ENCODE measurements at places on chromosomes 11 and 22.

- no peak for DNase-seq
Observed at GRCh38 chr11:36702330-36703054, 104.5 kb upstream of the RAG2 start.

DNA sequence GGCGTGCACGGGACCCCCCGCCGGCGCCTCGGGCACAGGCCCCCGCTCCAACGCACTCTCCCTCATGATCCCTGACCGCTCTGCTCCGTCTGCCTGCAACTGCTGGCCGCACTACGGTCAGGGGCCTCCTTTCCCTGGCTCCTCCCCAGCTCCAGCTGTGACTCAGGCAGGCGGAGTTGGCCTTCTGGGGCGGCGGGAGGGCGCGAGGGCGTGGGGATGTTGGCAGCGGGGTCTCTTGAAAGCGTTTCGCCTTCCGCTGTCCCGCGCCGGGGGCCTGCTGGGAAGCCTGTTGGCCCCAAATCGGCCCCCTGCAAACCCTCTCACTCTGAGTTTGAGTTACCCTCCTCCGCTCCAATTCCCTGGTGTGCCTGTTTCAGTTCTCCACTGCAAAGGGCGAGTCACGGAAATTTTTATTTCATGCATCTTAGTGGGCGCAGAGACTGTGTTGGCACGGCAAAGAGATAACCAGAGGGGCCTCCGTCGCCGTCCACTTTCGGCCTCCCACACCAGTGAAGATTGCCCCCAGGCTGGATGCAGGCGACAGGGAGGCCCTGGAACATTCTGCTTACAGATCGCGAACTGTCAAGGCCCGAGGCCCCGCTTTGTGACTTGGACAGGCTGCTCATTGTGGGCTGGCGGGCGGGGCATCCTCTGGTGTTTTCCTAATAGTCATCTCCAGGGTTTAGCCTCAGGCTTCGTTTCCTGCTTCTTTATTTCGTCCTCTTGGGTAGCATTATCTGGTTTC lies at the start of gene CAVIN3:
TSS of gene CAVIN3 (minus strand) at position 91 of the 745 bp plus-strand sequence. CDS start at position 66, 25 bp downstream.
- DNase-seq: peak; percentile 94

DNA sequence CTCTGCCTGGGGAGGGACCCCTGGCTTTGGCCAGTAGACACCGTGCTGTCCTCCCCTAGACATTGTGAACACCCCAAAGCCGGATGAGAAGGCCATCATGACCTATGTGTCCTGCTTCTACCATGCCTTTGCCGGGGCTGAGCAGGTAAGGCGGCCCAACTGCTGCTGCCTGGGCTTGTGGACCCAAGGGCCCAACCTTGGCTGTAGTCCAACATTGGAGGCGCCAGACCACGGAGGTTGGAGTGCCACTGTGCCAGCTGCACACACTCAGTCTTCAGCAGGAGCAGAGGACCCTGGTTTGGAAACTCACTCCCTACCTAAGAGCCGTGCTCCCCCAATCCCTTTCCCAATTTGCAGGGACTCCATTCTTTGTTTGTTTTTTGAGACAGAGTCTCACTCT lies 9.4 kb downstream of the ACTN3 start:
- no peak for DNase-seq

DNA sequence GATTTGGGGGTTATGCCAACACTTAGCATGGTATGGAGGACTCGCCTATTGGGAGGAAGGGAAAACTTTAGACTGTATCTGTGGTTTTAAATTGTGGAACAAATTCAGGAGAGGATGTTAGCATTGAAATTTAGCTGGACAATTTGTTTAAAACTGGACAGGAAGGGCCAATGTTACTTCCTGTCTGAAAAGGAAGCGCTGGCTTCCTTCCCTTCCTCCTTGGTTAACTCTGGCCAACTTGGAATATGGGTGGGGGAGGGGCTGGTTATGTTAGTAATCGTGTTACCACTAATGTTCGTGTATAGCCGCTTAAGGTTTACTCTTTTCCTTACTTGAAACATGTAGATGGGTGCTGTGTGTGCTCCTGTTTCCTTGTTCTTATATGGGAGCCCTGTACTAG lies 13.9 kb downstream of the CTNND1 start:
- no peak for DNase-seq

- DNase-seq: no peak
Observed at GRCh38 chr11:133945087-133945974, 11.4 kb downstream of the IGSF9B start.

DNA sequence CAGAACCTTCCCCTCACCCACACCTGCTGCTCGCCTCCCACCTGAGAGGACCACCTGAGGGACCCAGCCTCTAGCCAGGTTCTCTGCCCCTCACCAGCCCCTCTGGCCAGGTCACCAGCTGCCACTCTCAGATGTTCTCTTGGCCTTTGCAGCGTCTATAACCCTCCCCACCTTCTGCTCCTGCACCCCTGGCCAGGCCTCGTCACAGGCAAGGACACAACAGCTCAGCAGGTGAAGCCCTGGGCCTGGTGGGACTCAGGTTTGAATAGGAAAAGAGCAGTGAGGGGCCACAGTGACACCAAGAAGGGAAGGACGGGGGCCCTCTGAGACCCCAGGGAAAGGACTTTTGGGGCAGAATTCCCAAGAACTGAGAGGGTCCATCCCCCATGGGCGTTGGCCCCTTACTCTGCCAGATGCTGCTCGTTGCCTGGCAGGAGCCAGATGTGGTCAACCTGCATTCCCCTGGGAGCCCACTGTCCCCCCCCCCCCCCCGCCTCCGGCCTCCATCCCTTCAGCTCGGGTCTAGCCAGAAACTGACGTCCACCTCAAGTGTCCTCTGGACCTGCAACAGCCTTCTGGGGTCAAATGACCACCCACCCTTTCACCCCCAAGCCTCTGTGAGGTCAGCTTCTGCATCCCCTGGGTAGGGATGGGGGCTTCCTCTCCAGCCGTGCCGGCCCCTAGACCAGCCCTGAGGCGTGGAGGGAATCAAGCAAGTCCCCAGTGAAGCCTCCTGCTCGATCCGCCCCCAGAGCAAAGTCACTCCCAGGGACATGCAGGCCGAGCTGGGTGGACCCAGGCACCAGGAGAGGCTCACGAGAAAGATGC lies 28.7 kb downstream of the SBF1 start:
- no peak for DNase-seq

DNA sequence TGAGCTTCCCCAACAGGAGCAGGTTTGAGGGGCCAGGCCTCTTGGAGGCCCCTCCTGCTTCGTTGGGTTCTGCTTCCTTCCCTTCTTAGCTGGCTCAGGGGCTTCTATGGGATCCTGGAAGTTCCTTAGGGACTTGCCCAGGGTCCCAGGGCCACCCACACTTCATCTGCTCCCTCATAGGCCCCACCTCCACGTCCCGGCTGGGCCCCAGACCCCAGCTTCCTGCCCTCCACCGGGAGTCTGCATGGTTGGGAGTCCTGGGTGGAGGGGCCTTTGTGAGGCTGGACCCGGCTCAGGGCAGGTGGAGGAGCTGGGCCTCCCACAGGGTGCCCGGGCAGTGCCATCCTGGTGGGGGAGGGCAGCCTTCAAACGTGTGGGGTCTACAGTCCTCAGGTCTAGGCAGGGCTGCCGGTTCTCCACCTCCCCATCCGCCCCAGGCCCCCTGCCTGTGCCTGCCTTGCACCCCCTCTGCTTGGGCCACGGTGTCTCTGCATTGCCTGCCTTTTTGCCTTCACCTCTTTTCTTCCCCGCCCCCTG lies 11.6 kb downstream of the OTUB1 start:
- DNase-seq: no peak

DNA sequence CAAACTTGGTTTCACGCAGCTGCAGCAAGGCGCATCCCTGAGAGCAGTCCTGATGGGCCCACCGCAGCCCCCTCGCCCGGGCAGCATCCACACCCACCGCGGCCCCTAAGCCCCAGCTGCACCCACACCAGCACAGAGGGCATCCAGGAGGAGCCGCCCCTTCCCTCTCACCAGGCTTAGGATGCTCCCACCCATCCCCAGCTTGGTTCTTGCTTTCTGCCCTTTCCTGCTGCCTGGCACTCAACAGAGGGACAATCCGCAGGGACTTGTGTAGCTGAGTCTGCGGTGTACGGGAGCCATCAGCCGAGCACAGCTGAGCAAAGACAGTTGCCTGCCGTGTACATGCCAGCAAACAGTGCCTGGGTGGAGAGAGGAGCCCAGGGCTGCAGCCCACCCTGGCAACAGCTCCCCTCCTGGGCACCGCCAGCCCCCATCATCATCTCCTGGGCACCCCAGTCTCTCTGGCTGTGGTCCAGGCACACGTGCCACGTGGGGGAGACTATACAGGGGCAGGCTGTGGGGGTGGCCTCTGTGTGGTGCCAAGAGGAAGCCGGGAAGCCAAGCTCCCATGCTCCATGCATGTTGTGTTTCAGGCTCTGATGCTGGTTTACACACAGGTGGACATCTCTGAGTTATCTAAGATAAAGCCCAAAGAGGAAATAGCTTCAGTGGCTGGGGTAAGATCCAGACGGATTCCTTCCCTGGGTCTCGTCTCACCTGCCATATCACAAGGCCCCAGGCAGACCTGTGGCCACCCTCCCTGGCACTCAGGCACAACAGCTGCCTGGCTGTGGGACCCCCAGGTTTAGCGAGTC lies 36.0 kb upstream of the GNB1L start:
- no peak for DNase-seq

DNA sequence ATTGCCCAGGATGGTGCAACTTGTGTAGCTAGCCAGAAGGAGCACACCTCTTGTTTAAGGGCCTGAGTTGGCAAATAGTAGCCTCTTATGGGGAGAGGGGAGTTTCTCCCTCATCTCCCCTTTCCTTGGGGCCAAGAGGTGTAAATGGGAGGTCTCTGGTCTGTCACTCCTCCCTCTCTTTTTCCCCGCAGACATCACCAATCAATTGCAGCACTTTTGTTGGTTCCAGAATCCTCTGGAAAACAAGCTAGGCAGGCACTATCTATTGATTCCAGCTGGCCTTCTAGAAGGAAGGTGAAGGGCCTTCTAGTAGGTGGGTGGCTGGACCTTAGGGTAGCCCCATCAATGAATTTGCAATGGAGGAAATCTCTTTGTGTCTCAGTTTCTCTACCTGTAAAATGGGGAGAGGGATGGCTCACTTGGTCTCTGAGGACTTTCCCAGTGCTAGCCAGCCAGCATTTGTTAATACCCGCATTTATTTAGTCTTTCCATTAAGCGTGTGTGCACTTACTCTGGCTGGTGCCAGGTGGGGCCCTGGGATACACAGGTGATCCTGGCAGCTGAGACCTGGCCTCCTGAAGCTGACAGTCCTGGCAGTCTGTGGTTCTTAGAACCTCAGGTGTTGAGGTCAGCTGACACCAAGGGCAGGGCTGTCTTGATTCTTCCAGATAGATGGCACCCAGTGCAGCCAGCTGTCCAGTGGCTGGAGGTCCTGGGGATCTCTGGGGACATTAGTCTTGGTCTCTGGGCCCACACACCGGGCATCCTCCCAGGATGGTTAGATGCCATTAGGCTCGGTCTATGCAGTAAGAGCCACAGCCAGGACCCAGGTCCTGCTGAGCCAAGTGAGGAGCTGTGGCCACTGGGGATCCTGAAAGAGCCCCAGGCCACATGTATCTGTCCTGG lies 51.7 kb downstream of the TSPAN18 start:
- peak; percentile 58 for DNase-seq

GRCh38 chr22:49483281-49483870 lies 344.3 kb downstream of the BRD1 start:
- peak; percentile 47 for DNase-seq

DNA sequence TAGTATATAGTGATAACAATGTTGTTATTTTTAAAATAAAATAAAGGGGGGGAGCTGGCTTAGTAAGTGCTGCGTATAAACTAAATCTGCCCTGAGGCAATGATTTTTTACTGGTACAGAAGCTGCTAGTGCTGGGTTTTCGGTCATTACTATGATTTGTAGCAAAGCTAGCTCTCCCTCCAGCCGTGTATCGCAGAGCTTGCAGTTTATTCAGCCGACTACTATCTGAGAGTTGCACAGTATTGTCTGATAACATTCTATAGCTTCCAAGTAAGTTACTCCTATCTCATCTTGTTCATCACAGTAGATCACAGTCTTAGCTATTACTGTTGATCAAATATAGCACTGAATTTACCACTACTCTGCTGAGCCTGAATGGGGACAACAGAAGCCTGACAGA lies 805.5 kb upstream of the ARHGAP42 start:
- no peak for DNase-seq

DNA sequence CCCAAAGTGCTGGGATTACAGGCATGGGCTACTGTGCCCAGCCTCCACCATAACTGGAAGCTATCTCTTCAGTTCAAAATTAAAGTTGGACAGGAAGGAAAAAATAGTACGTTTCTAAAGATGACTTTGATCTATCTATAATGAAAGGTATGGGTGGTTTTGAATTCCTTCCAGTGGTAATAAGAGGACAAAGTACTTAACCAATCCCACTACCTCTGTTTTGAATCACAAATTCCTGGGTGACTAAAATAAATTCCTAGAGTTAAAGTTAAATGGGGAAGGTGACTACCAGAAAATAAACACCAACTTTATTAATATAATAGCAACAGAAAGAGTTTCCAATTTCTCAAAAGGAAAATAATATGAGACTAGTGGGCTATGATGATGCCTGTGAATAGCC lies 9.1 kb downstream of the PHF5A start:
- no peak for DNase-seq

DNA sequence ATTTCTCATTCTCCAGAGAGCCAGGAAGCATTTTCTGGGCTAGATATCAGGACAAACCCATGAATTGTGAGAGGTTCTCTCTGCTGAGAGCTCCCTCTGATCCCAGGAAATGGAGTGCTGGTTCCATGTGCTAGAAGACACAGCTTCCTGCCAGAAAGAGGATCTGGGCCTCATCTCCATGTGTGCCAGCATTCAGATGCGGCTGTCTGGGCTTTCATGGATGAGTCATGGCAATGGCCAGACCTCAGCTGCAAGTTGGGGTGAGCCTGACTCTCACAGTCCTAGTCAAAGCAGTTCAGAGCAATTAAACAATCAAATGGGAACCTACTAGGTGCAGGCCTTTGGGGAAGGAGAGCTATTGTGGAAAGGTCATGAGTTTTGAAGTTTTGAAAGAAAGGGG lies 82.3 kb upstream of the EED start:
- no peak for DNase-seq

GRCh38 chr11:6895010-6895409 lies 2.7 kb upstream of the OR2D2 start:
- DNase-seq: no peak

DNA sequence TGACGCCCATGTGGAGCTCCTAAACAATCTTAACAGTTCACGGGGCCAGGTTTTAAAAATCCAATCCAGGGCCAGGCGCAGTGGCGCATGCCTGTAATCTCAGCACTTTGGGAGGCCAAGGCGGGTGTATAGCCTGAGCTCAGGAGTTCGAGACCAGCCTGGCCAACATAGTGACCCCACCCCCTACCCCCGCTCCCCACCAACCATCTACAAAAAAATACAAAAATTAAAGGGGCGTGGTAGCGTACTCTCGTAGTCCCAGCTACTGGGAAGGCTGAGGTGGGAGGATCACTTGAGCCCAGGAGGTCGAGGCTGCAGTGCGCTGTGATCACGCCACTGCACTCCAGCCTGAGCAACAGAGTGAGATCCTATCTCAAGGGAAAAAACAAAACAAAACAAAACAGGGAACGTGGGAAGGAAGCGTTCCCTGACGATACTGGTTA lies 689 bp upstream of the SART1 start:
- no peak for DNase-seq
